ENCODE measurements at places on chromosomes 5 and 9.

GRCh38 chr5:6719896-6720560, 6.8 kb downstream of the TENT4A start:
- DNase-seq, result no peak

DNA sequence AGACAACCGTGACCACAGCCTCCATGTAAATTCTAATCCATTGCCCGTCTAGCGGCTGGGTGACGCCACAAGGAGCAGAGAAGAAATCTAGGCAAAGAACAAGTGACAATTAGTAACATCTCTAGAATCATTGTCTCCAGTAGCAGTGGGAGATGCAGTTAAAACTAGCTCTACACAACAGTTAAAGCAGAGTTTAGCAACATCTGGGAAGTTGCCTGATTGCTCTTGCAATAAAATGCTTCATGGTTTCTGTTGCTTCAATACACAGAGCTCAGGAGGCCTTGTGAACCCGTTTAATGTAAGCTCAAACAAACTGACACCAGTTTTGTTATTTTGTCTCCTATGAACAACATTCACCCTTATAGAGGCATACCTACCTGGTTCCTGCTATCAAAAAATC, 369.8 kb upstream of the PDE4D start:
- no peak for DNase-seq

DNA sequence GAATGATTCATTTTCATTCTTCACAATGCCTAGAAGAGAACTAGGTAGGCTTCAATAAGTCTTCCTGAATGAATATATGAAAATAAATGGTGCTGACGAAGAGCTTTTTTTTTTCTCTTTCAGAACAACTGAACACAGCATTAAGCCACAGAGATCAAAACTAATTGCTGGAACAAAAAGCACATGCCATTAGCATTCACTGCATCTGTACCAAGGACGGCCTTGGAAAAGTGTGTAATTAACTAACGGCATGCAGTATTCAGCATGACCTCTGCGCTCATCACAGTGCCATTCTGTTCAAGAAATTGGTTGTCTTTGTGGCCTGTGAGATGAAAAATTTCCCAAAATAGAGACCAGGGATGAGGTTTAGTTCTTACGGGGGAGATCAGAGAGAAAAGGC, 99.3 kb downstream of the NUDT12 start:
- DNase-seq, result no peak

DNA sequence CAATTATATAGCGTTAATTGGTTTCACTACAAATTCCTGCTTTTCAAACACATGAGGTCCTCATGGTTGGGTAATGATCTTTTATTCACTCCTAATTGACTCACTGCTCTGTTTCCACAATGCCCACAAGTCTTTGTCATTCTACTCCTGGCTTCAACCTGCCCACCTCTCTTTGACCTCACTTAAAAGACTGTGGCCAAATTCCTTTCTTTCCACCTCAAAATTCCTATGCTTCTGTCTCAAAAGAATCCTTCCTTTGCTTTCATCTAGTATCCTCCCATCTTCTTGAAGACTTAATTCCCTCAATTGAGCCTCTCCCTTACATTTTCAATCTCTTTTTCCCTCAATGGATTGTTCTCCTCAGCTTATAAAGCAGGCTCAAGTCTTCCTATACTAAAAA, 4.9 kb downstream of the APBA1 start:
- DNase-seq, result no peak

- no peak for DNase-seq
These were observed 3.4 kb upstream of the MYORG start for GRCh38 chr9:34380034-34380510.

DNA sequence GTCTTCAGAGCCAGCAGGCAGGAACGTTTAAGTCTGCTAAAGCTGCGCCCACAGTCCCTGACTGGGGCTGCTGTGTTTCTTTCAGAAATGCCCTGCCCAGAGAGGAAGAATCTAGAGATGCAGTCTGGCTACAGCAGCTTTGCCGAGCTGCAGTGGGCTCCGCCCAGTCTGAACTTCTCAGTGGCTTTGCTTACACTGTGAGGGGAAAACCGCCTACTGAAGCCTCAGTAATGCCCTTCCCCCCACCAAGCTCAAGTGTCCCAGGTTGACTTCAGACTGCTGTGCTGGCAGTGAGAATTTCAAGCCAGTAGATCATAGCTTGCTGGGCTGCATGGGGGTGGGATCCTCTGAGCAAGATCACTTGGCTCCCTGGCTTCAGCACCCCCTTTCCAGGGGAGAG, 78.4 kb downstream of the SREK1 start:
- no peak for DNase-seq

DNA sequence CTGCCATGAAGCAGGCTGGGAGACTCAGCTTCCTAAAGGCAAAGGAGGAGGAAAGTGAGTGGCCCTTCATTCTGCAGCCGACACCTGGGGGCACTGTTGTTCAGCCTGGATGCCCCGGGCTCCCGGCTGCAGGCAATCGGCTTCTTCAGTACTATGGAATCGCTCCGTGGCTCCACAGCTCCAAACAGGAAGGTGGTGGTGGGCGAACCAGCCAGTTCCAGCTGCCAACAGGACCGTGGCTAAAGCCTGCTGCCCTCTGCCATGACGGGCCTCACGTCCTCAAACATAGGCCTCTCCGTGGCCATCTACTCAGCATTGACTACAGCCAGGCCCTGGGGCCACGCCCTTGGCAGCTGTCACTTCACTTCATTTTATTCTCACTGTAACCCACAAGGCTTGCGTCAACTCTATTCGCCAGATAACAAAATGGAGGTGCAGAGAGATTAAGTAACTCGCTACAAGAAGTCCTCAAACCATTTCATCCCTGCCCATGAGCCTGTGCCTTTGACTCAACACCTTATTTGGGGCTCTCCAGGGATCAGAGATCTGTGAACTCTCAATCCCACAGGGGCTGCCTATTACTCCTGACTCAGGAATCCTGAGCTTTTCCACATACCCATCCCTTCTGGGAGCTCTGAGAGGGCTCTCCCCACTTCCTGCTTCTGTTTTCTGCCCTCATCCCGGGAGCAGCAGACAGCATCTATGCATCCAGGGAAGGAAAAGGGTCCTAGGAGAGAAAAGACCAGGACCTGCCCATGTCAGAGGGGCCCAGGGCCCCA, 38.0 kb downstream of the PAX5 start:
- DNase-seq, result peak; percentile 77
